ENCODE measurements at places on chromosomes 6 and 20.

GRCh38 chr6:13461805-13462204, 25.6 kb downstream of the GFOD1 start:
- no peak for DNase-seq

DNA sequence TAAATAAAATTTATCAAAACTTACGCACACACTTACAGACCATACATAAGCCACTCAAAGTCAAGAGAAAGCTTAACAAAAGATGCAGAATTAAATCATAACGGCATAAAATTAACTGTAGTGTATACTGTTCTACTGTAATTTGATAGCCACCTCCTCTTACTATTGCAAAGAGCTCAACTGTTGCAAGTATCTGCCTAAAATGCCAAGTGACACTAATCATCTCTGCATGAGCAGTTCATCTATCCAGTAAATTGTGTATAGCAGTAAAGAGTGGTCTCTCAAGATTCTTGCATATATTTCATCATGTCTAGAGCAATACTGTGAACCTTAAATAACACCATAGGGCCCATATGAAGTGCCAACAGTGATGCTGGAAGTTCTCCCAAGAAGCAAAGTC, 12.3 kb downstream of the OR2H2 start:
- no peak for DNase-seq

GRCh38 chr6:136103763-136104311, 146.3 kb downstream of the MTFR2 start:
- no peak for DNase-seq

- DNase-seq, result no peak
Measured at GRCh38 chr6:90209527-90209926, 87.1 kb downstream of the BACH2 start.

DNA sequence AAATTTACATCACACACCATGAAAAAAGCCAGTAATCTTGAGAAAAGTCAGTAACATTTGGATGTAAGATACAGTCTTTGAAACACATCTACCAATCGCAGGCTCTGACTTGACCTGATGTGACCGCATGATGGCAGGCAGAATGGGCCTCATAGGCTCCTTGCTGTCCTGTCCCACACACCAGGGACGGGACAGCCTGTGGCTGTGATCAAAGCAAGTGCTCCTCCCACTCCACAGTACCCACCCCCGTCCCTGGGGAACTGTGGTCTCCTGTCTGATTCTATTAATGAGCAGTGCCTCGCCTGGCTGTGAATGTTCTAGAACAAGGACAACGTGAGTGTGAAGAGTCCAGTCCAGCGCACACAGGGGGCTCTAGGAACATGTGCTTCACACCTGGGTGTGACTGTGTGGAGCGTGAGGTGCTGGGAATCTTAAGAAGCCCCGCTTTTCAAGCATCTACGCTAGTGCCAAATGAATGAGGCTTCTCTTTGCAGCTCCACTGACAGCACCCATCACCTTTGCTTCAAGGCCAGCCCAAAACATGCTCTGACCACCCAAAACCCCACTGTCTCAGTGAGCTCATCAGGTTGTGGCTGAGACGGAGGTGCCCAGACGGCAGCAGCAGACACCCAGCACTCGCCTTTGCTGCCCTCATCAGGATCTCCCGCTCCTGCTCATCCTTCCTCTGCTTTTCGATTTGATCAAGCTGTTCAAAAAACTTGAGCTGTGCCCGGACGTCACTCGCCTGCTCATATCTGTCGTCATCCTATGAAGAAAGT, 67.1 kb downstream of the TAF4 start:
- no peak for DNase-seq

- no peak for DNase-seq
Measured at GRCh38 chr6:137951064-137951597, 84.1 kb downstream of the TNFAIP3 start.

- no peak for DNase-seq
Measured at GRCh38 chr20:47326658-47327268, 29.7 kb downstream of the ZMYND8 start.

DNA sequence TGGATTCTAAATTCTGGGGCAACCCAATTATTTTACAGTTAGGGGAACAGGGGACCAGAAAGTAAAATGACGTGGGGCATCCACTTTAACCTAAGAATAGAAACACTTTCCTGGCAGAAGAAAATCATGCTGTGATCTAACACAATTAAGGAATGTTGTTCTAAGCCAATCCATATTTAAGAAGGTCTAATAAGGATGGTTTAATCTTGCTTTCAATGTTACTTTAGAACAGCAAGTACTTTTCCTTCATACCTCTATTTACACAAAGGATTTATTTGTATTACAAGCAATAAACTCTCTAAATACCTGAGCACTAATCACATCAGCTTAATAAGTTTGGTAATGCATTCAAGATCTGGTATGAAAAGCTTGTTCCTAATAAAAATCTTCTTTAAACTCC, 32.4 kb downstream of the SLC2A12 start:
- no peak for DNase-seq

GRCh38 chr6:161477876-161478425, 204.1 kb upstream of the AGPAT4 start:
- no peak for DNase-seq

DNA sequence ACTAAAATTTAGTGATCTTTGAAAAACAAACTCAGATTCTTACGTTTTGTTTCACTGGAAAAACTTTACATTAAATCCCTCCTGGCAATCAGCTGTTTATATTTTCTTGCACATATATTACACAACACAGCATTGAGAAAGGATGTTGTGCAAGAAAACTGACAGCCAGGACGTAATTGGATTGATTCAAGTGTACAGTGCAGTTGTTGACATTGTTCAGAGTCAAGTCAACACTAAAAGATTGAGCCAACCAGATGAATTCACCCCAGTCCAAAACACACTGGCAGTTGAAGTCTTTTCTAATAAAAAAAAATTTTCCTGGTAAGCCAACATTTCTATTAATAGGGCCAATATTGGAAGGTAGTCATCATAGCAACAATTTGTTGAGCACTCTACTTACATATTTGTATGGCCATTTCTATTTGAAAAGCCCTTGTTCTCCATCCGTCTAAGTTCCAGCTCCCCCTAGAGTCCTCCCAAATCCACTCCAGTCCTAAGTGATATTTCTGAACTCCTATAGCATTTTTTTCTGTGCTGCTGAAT, 20.9 kb upstream of the VNN1 start:
- no peak for DNase-seq
